ENCODE measurements at places on chromosomes 16 and 17.

DNA sequence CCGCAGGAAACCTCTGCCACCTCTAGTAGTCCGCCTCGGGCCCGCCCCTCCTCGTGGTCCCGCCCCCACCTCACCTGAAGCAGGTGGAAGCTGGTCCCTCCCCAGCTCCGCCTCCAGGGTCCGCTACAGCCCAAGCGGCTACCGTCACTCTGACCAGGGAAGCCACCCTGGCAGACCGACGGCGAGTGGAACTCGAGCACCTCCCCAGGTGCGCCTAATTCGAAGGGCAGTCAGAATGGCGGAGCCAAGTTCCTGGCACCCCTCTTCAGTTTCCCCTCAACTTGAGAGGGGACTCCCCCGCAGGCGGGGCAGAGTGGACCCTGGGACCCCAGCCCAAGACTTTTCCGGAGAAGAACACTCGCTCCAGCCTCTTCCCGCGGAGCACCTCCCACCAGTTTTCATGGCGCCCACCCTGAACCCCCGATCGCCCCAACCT lies 507 bp downstream of the FHOD1 start:
- DNase-seq, result peak; percentile 53

DNA sequence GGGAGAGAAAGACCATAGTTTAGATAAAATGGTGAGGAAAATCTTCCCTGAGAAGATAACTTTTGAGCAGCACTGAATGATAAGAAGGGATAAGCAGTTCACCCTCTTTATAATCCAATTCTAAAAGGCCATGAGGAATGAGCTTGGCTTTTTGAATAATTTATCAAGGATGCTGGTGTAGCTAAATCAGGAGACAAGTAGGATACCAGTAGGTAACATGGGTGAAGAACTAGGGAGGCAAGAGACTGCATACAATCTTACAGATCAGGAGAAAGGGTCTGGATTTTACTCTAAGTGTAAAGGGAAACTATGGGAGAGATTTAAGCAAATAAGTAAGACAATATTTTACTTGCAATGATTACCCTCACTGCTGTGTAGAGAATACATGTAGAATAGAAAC lies 60.7 kb downstream of the MED13 start:
- DNase-seq, result no peak

DNA sequence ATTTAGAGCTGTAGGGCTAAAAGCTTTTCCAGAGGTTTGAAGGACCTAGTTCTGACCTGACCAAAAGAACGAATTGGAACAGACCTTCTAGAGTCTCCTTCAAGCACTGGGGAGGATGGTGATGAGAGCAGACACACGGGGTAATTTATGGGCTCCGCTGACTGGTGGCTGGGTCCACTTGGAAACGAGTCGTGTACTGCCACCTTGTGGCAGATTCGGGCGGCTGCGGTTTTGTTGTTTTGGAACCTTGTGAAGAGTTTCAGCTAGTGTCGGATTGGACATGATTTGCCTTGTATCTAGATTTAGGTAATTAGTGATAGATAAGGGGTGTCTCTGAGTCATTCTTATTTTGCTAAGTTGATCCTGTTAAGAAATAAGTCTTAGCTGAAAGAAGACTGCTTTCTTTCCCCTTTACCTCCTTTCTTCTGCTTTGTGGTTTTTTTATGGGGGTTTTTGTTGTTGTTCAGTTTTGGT lies 98.9 kb downstream of the AATF start:
- DNase-seq, result peak; percentile 74

- no peak for DNase-seq
These were observed 41.6 kb downstream of the HSBP1 start for GRCh38 chr16:83849421-83849820.

GRCh38 chr16:84277244-84277823 lies 17.3 kb upstream of the WFDC1 start:
- DNase-seq, result peak; percentile 17

GRCh38 chr17:1947743-1948516 lies 77.2 kb downstream of the RTN4RL1 start:
- DNase-seq, result no peak

Measured in NCI-H1105 treated with DMSO at 0.1 percent for 48 hours (cell line).